NCI-H82 (cell line): ENCODE measurements at places on chromosomes 16 and 17.
A peak's percentile ranks its signal among the peaks of the same experiment; 100 is the strongest.

- DNase-seq = no peak
Observed at GRCh38 chr16:85136213-85136701, 24.0 kb upstream of the CIBAR2 start.

GRCh38 chr17:35257208-35257659 lies 14.4 kb downstream of the SLFN5 start:
- DNase-seq = no peak

DNA sequence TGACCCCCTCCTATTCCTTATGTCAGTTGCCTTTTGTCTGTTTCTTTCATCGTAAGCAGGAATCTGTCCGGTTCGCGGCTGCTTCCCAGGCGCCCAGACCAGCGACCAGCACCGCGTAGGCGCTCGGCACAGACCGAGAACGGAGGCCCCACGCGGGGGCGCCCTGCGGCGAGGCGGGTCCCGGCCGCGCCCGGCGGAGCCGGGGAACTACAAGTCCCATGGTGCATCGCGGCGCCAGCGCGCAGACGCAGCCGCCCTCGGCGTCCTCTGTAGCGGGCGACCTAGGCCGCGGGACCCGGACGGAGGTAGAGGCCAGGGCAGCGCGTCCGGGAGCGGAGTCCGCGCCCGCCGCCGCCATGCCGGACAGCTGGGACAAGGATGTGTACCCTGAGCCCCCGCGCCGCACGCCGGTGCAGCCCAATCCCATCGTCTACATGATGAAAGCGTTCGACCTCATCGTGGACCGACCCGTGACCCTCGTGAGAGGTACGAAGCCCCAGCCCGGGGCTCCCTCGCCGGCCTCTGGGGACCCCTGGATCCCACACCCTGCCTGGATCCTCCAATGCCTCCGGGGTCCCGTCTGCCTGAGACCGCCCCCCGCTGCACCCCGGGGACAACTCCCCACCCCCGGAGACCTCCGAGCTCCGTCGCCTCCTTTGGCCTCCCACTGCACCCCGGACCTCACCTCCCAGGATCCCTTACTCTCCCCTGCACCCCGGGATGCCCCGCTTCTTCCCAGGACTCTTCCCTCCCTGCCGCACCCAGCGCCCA lies at the start of gene NDUFB10:
NDUFB10 (plus strand) TSS at position 270 of the 771 bp plus-strand sequence; CDS start at position 357, 87 bp downstream.
- DNase-seq = peak; percentile 94

DNA sequence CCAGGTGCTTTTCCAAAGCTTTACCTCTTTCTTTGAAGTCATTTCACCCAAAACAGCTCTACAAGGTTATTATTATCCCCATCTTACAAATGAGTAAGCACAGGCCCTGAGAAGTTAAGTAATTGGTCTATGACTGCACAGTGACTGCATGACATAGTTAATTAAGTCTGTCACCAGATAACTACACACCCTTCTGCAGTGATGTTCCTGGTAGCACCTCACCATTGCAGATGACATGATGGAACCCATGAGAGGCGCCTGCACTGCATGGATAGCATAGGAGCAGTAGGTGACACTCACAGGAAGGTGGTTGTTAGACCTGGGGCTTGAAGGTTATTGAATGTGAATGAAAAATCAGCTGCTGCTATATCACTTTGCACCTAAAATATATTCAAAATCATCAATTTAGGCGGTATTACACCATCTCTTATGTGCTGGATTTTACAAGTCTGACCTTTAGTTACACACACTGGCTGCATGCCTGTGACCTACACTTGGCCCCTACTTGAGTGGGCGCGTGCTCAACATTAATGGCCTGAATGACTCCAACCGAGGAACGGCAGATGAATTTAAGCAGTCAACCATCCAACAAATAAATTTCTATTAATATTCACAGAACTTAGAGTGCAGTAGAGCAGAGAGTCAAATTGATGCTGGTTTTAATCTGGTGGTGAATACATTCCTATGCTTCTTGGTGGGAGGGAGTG lies 239.6 kb downstream of the CDH11 start:
- no peak for DNase-seq

DNA sequence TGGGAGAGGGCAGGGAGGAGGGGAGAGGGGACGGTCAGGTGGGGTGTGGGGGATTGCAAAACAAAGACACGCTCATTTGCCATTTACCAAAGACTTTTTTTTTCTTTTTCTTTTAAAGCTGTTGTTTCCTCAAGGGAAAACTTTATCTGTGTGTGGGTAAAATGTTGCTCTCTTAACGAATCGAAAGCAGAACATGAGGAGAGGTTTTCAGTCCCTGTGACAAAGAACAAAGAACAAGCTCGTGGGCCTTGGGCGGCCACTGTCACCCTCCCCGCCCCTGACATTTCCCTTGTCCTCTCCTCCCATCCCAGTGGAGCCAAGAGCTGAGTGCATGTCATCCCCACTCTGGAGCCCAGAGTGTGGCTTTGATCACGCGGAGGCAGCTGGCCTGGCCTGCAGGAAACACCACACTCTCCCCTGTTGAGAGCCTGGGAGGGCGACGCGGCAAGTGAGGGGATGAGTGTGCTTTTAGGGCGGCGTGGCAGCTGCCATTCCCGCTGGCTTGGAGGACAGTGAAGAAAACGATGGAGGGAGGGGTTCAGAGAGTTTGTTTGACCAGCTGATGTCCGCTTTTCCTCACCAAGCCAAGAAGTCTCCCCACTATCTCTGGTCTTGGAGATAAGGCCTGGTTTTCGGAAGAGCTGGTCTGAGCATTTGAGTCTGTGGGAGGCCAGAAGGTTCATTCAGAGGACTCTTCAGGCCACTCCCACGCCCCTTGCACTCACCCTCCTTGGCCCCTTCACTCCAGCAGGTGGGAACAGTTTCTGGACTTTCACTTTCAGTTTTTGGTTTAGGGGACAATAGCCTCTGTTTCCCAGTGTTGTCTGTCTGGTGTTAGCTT lies 11.4 kb downstream of the CCR7 start:
- no peak for DNase-seq

- DNase-seq = peak; percentile 92
Observed at GRCh38 chr16:30052671-30053372, 12.7 kb upstream of the ALDOA start.

DNA sequence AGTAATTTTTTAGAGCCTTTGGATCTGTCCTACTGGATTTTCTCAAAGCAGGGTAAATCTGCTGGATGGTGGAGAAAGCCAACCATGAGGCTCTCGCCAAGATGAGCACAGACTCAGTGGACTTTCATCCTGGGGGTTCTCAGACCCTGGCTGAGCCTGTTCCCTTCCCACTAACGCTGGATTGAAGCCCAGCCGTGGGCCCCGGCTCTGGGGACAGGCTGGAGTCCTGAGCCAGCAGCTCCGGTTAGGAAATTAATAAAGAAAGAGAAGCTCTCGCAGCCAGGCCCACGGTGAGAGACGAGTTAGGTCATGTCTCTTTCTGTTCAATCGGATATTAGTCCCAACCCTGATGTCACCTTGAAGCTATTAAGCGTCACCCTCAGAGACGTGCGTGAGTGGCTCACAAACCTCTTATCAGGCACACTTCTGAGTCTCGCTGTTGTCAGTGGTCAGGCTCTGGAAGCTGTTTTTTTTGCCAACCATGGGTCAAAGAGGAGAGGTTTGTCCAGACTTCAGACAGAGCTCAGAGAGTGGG lies 27.1 kb downstream of the MEOX1 start:
- no peak for DNase-seq

GRCh38 chr16:26454102-26454501 lies 612.6 kb upstream of the C16orf82 start:
- DNase-seq = peak; percentile 42

DNA sequence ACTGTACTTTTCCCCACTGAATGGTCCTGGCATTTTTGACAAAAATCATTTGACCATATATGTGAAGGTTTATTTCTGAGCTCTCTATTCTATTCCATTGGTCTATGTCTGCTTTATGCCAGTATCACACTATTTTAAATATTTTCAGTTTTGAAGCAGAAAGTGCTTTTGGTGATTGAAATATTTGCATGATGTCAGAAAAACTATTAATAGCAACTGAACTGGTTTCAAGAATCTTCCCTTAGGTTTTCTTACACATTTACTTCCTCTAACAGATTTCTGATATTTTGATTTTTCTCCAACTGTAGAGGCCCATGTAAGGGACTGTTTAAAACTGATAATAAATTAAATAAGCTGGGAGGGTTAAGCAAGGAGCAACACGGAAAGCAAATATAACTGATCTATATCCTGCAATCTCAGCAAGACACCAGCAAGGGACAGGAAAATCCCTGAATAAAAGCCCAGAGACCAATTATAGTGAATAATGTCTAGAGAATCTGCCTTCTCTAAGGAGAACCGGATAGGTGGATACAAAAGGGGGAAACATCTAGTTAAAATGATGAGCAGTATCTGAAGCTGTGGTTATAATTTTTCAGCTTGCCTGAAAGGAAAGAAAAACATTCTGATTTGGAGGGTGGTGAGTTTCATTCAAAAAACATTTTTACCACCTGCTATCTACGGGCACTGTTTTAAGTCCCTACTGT lies 80.9 kb upstream of the STAC2 start:
- no peak for DNase-seq

GRCh38 chr16:1073566-1074378 lies 1.2 kb downstream of the SSTR5 start:
- no peak for DNase-seq

GRCh38 chr17:72219824-72220493 lies 99.1 kb downstream of the SOX9 start:
- DNase-seq = no peak

- peak; percentile 64 for DNase-seq
Observed at GRCh38 chr17:79788989-79789942, 7.6 kb downstream of the CBX8 start.

DNA sequence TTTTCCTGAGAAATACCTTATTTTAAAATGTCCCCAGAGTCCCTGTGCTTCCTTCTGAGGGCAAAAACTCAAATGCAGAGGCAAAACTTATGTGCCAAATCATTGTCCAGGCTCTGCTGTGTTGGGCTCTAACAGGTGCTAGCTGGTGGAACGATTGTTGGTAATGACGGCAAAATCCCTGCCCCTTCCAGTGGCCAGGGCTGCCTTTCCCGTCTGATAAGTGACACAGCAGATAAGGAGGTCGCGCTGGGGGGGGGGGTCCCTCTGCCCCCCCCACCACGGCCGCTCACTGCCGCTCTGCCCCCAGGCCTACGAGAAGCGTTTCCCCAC lies 29.1 kb downstream of the SEC14L5 start:
- DNase-seq = no peak

DNA sequence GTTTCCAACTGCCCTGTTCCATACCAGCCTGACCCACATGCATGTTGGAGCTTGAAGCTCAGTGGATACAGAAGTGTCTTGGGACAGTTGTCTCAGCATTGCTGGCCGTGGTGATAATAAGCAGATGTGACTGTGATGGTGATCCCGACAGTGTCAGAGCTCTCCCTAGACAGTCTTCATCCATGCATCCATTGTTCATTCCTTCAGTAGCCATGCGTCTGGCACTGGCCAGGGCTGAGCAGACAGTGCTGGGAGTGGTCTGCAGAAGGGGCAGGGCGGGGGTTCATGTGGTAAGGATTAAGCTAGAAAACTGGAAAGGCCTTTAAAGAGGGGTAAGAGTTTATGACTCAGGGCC lies 68.1 kb downstream of the GNAO1 start:
- DNase-seq = no peak

GRCh38 chr17:73588891-73589290 lies 55.4 kb downstream of the SDK2 start:
- DNase-seq = peak; percentile 95

- no peak for DNase-seq
Observed at GRCh38 chr16:50696126-50696525, 2.7 kb downstream of the NOD2 start.

DNA sequence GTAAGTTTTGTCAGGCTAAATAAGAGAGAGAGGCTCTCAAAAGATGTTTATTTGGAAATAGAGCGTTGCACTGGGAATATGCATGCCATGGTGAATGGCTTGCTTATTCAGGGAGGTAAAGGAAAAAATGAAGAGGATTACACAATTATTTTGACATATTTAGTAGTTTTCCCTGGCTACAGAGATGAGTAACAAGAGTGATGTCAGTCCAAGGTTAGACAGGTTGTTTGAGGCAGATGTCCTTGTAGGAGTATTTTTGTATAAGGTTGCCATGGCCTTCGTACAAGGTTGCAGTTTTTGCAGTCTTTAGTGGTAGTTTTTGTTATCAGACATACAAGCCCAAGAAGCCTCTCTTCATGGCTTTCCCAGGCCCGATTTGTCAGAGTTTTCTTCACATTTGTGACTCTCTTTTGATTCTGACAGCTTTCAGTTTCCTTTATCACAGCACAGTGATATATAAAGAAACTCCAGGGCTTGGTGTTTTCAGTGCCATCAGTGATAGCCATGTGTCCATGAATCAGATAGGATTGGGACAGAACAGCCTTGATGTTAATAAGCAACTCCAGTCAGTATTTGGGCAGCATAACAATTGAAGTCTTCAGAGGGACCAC lies 18.7 kb upstream of the LGALS9 start:
- DNase-seq = no peak

DNA sequence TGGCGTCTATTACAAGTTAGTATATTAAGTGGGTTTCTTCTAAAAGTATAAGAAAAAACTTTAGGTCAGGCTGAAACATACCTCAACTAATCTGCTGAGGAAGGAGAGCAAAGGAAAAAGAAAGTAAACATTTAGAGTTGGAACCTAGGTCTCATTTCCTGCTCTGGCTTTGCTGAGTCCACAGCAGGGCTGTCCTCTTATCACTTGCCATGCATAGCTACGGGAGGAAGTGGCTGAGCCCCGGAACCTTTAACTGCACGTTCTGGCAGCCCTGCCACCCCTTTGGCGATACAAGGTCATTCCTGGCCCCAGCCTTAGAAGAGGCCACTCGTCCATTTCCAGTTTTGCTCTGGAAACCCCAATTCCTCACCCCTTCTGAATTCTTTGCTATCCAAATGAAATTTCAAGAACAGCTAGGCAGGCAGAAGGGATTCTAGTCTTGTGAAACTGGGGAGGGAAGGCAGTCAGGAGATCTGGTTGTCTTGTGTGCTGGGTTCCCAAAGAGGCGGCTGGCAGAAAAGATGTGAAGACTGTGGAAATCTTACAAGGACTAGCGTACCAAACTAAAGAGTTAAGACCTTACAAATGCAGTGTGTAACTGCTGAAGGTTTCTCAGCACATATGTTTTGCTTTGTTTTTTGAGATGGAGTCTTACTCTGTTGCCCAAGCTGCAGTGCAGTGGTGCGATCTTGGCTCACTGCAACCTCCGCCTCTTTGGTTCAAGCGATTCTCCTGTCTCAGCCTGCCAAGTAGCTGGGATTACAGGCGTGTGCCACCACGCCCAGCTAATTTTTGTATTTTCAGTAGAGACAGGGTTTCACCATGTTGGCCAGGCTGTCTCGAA lies 19.1 kb downstream of the WIPI1 start:
- no peak for DNase-seq

GRCh38 chr17:35051579-35052240 lies 11.8 kb downstream of the RFFL start:
- no peak for DNase-seq
